ENCODE measurements at places on chromosomes 7 and 10. TPM values are rescaled to one million over a fixed set of nuclear protein-coding genes. Genes with fewer than 3 reads are reported as not detected.

Gene CPED1
- total RNA-seq, result 15.0 TPM

Gene MKI67
- total RNA-seq, result 5.7 TPM

Gene TWIST1
- total RNA-seq, result 45.9 TPM

Gene ASB13
- total RNA-seq, result 39.2 TPM

Gene GLI3
- total RNA-seq, result 12.6 TPM
